ENCODE measurements at places on chromosomes 12 and 14.

- no peak for DNase-seq
Measured at GRCh38 chr14:67680121-67680602, 5.7 kb upstream of the VTI1B start.

DNA sequence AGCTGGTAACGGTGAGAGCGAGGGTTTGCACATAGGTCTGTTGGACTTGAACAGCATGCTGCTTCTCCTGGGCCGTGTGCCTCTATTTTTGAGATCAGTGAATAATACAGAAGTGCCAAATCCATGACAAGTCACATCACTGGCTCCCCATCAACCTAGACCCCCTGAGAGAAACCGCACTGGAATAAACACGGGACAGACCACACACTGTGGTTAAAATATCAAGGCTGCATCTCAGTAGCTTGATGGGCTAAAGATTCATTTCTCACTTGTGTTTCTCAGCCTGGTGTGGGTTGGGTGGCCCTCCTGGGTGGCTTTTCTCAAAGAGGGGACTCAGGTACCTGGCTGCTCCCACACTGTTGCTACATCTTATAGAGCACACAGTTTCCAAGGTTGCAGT is 191.0 kb downstream of the DICER1 start:
- no peak for DNase-seq

DNA sequence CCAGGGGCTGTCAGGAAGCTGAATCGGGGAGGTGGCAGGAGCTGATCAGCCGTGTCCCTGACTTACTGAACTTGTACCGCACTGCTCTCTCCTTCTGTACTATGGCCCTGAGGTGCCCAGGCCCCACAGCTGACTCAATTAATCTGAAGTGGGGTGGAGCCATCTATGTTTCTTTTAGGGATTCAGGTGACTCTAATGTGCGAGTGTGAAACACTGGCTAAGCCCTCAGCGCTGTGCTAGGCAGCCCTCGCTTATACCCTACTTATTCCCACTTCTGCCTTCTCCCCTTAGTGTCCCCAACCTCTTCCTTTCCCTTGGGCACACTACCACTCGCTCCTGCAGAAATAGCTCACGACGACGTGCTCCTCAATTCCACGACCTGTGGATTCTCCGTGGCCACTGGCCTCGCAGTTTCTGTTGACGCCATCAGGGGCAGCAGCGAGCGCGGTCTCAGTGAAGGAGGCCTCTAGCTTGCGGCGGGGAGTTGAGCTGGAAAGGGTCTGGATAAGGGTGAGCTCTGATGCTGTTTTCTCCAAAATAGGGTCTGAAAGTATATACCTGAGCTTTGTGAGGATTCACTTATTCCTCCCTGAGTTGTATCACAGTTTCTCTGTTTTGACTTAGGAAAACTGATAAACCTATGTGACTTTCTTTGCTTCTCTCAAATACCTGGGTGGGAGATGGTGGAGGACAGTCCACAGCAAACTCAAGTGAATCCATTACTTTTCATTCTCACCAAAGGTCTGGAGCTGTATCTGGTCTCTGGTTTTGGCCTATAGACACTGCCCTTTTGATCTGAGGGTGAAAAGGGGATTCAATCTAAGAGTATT is 167.6 kb downstream of the SLC41A2 start:
- peak; percentile 24 for DNase-seq

- no peak for DNase-seq
Measured at GRCh38 chr14:92459030-92459949, 54.3 kb upstream of the RIN3 start.

All from WERI-Rb-1 (cell line).